ENCODE measurements at places on chromosomes 1 and 21.

DNA sequence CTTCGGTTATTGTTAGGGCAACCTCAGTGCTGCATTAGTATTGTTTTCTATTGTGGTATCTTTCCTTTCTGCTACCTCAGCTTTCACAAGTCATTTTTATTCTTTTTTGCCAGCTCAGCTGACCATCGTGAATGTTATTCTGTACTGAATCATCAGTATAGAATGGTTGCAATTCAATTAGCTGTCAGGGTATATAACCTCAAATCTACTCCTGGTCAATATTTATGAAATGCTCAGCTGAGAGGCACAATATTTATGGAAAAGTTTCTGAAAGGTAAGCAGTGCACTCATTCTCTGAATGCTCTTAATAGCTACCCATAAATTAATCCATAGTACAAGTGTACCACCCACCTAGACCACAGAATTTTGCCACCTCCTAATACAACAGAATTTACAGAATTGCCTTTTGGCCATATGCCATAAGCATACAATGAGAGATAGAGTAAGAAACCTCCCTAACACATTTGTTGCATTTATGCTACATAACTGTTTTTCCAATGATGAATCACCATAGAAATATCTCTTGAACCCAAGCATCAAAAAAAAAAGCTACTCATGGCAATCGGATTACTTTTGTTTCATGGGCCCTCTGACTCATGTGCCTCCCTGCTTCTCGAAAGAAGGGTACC lies 732.6 kb upstream of the CHRM3 start:
- DNase-seq: no peak

DNA sequence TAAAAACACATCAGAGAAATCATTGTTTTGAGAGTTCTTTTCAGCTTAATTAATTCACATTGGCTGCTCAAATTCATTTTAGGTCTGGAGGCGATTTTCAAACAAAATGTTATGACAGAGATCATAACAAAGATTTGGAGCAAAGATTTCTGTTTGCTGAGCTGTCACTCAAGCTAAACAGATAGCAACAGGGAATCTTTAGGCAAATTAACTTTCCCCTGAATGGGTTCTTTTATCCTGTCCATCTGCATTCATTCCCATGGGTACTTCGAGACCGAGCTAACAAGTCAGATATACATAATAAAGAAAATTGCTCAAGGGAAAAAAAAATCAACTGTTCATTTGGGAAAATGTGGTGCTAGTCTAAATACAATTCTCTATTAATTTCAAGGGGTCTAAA lies 30.2 kb upstream of the CA6 start:
- no peak for DNase-seq

GRCh38 chr1:167344112-167344511 lies 123.4 kb downstream of the POU2F1 start:
- DNase-seq: no peak

DNA sequence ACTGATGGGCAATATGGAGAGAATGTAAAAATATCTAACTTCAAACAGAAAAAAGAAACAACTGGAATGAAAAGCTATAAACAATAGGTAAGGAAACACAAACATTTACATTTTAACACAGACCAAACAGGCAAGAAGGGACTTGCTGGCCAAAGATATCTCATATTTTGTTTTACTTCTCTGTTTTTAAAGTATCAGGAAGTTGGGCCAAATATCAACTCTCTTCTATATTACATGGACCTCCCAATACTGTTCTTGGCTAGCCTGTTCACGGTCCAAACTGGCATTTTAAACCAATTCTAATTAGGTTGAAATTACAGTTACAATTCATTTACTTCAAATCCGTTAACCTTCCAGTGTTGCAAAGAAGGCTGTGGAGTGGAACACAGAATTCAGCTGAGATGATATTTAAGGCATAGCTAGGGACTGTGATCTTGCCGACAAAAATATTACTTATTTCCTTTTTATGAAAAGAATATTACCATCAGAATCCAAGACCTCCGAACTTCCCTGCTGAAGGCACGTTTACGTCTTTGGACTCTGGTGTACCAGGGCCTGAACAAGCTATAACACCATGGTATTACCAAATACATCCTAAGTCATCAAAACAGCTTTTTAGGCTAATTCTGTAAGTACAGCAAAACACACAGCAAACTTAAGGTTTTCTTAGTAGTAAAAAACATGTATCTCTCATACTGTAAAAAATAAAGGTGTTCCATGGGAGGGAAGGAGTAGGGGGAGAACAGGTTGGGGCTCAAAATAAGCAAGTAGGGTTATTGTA lies 165.4 kb downstream of the RUNX1 start:
- DNase-seq: no peak

GRCh38 chr1:34330061-34330460 lies 153.4 kb downstream of the C1orf94 start:
- no peak for DNase-seq

DNA sequence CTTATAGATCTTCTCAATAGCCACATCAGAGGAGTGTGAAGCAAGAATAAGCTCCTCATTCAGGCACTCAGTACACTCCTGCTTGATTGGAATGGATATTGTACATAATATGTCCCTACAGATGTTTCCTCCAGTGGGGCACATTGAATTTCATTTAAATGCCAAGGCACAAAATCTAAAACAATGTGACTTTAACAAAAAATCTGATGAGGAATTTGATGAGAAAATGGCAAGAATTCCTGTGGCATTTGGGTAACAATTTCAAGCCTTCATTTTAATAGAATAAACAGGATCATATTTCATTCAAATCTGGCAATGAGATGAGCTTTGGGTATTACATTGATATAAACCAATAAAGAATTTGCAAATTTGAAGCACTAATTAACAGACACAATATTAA lies 307.7 kb upstream of the PKN2 start:
- DNase-seq: no peak

DNA sequence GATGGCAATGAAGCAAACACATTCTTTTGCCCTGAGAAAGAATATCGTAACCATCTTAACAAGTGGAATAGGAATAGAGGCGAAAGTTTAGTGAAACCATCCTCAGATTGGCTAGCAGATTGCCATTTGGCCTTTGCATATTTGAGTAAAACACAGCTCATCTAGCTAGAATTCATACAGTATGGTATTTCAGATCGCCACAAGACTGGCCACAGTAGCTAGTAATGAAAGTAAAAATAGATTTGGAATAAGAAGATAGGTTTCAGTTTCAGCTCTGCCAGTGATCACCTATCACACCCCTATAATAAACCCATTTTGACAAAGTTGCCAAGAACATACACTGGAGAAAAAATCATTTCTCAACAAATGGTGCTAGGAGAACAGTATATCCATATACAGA lies 294.9 kb downstream of the LRRIQ3 start:
- no peak for DNase-seq

DNA sequence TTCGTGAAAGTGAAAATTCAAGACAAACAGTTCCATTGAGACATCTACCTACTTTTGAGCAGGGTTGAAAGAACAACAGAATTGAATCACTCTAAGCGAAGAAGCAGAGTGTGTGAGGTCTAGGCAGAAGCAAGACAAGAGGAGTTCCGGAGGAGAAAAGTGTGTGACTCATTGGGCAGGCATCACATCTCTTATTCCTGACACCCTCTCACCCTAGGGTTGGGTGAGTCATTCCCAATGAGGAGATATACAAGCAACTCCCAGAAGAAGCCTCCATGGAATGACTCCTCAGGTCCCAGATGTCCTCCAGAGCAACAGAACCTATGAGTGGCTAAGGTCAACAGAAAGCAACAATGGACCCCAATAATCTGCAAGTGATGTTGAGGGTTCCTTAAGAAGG lies 138.1 kb downstream of the TPR start:
- no peak for DNase-seq

DNA sequence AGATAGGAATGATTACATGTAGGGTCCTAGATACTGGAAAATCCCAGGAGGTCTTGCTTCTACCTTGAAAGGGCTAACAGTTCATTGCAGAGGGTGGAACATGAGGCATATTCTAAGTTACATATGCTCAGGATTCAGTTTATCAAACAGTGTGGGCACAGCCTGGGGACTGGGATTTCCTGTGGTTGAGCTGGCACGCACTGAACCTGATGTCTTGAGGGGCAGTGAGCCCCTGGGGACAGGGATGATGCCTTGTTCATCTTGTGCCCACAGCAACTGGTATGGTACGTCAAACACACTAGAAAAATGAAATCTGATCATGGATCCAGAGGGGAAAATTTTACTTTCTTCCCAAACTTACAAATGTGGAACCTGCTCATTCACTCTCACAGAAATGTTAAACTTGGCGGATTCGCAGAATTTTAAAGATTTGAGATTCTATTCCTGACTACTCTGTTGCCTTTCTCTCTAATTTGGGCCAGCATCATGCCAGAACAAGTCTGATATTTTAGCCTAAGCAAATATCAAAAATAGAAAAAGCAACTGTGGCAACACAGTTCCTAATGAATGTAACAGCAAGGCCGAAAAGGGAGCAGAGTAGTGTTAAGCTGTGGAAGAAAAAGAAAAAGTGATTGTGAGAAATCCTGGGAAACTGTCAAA lies 68.2 kb upstream of the COL24A1 start:
- DNase-seq: no peak
